ENCODE measurements at places on chromosomes 7 and 10. TPM values are rescaled to one million over a fixed set of nuclear protein-coding genes. Genes with fewer than 3 reads are reported as not detected.

GRCh38 chr10:48343921-48344598 is 37.6 kb downstream of the MAPK8 start:
- no peaks in the 10 kb centered on the region for H3K36me3 ChIP-seq
- no peaks in the 10 kb centered on the region for H3K27me3 ChIP-seq
- DNase-seq, result no peak

Gene C10orf90
- total RNA-seq, result not detected

DNA sequence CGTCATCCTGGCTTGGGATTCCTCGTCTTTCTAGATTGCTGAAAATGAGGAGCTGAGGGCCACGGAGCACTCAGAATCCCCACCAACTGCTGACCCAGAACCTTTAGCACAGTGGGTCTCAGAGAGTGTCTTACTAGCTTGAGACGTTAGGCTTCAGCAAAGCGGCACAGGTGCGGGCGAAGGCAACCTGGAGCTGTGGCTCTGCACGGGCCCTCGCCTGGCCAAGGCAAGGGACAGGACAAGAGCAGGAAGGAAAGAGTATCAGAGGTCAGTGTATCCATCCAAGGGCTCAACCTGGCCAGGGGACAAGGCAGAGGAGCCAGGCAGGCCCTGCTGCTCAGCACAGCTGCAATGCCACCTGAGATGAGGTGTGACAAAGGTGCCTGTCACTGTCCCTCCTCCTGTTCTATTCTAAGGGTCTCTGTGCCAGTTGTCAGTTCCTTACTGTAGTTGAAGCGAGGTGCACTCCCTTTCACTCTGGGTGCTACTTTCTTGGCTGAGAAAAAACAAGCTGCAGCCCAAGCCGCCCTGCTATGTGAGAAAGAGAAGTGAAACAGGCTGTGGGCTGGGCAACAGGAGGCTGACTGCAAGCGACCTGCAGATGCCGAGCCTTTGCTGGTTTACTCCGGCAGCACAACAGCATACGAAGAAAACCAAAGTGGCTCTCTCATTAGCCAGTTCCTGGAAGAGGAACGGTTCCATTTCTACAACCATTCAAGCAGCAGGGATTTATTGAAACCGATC is 33.3 kb upstream of the KDM7A start:
- H3K36me3 ChIP-seq, result no peaks in the 10 kb centered on the region
- H3K27ac ChIP-seq, result no peak overlapping the region
- no peaks in the 10 kb centered on the region for H3K27me3 ChIP-seq
- H3K4me3 ChIP-seq, result no peak overlapping the region
- H3K4me1 ChIP-seq, result peaks cover 14% of the 10 kb centered on the region

Gene CYP2C19
- total RNA-seq, result 0.16 TPM

- H3K4me3 ChIP-seq, result no peak overlapping the region
- peak; percentile 27 for DNase-seq
- no peaks in the 10 kb centered on the region for H3K36me3 ChIP-seq
Observed at GRCh38 chr7:23938937-23939552, 229.0 kb downstream of the STK31 start.

GRCh38 chr7:90846192-90846591 is 250.1 kb downstream of the CDK14 start:
- H3K4me1 ChIP-seq, result no peaks in the 10 kb centered on the region
- H3K4me3 ChIP-seq, result no peak overlapping the region
- no peak for DNase-seq
- H3K27me3 ChIP-seq, result no peaks in the 10 kb centered on the region
- H3K27ac ChIP-seq, result no peak overlapping the region

GRCh38 chr10:75197906-75198305 is 12.7 kb upstream of the VDAC2 start:
- no peak overlapping the region for H3K27ac ChIP-seq
- H3K27me3 ChIP-seq, result no peaks in the 10 kb centered on the region
- H3K36me3 ChIP-seq, result no peaks in the 10 kb centered on the region
- H3K4me3 ChIP-seq, result no peak overlapping the region
- peaks cover 7% of the 10 kb centered on the region for H3K4me1 ChIP-seq
